ENCODE measurements at places on chromosomes 12 and 14.

- DNase-seq = no peak
Observed at GRCh38 chr12:120588948-120589930, 8.0 kb upstream of the POP5 start.

- no peak for DNase-seq
Observed at GRCh38 chr14:73472185-73473114, 14.1 kb upstream of the NUMB start.

- peak; percentile 86 for DNase-seq
Observed at GRCh38 chr12:52515927-52516831, 4.0 kb downstream of the KRT5 start.

- no peak for DNase-seq
Observed at GRCh38 chr12:116818341-116818856, 62.8 kb downstream of the HRK start.

GRCh38 chr12:69099201-69099837 is 140.1 kb upstream of the CPSF6 start:
- DNase-seq = no peak

DNA sequence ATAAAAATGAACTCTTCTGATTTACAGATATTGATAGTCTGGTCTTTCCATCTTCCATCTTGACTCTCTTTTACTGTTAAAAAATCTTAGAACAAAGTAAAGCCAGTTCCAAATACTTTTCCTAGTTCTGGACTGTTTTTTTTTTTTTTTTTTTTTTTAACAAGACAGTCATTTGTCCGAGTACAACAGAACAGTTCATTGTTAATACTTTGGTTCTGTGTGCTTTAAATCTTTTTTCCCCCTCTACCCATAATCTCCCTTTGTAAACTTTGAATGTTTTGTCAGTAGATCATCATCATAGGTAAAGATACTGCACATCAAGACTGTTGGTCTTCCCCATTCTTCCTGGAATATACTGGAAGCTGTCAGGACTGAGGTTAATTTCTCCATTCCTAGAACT is 38.0 kb downstream of the ADIPOR2 start:
- no peak for DNase-seq

DNA sequence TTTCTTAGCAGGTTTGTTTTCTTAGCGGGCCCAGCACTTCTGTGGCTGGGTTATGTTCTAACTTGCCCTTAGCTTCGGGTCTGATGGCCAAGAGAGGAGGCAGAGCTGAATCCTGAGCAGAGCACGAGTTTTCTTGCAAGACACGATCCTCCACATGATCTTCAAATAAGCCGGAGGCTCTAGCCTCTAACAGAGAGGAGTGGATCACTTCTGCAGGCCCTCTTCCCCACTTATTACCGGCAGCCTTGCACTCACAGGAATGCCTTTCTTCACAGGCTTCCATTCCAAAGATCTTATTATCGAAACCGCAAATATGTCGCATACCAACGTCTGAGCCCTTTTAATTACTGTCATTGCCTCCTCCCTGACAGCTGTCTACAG is 79.5 kb downstream of the SINHCAF start:
- DNase-seq = no peak

Measured in vagina (tissue), 2 donors.